ENCODE measurements at places on chromosomes 3 and 15. TPM values are rescaled to one million over a fixed set of nuclear protein-coding genes. Genes with fewer than 3 reads are reported as not detected.

- no peaks in the 10 kb centered on the region for H3K27me3 ChIP-seq
- DNase-seq, result no peak
- peaks cover 10% of the 10 kb centered on the region for H3K4me1 ChIP-seq
- H3K36me3 ChIP-seq, result no peaks in the 10 kb centered on the region
- H3K27ac ChIP-seq, result no peak within 1 kb of the TSS
Measured at GRCh38 chr15:49423021-49423420, at the start of gene FGF7. FGF7 (plus strand) TSS chr15:49423242; CDS start chr15:49424298, 1,056 bp downstream.

Gene FRMD5
- 2.3 TPM for total RNA-seq

DNA sequence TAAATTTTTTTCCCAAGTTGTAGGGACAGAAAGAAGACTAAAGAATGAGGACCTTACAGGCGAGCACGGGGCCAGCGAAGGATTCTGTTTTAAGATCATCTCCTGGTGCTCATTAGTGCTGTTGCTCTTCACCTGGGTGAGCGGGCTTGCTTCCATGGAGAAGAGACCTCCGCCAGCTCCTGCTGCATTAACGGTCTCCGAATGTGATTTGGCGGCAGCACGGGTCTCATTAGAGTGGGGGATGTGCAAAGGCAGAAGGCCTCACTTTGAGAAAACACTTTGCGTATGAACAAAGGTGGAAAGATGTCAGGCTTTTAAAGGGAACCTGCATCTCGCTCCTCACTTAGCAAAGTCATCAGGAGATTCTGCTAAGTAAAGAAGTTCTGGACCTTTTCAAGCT is 753.4 kb upstream of the CFAP20DC start:
- H3K27me3 ChIP-seq, result no peaks in the 10 kb centered on the region
- H3K4me3 ChIP-seq, result no peak overlapping the region
- no peak overlapping the region for H3K27ac ChIP-seq
- no peaks in the 10 kb centered on the region for H3K36me3 ChIP-seq

GRCh38 chr3:69082805-69083204 is 1.9 kb upstream of the ARL6IP5 start:
- no peak overlapping the region for H3K4me3 ChIP-seq
- peak overlapping the region; percentile 62 for H3K27ac ChIP-seq
- no peaks in the 10 kb centered on the region for H3K27me3 ChIP-seq
- DNase-seq, result no peak
- H3K4me1 ChIP-seq, result peaks cover 55% of the 10 kb centered on the region

GRCh38 chr3:71930056-71930991 is 145.4 kb upstream of the PROK2 start:
- H3K27ac ChIP-seq, result no peak overlapping the region
- peaks cover 3% of the 10 kb centered on the region for H3K4me1 ChIP-seq
- no peaks in the 10 kb centered on the region for H3K36me3 ChIP-seq
- no peak for DNase-seq
- no peak overlapping the region for H3K4me3 ChIP-seq

- H3K4me1 ChIP-seq, result peaks cover 8% of the 10 kb centered on the region
- no peak overlapping the region for H3K27ac ChIP-seq
- DNase-seq, result no peak
- no peak overlapping the region for H3K4me3 ChIP-seq
Measured at GRCh38 chr15:98983334-98983733, 24.3 kb downstream of the PGPEP1L start.

Gene DNAH12
- total RNA-seq, result 0.29 TPM

- H3K36me3 ChIP-seq, result no peaks in the 10 kb centered on the region
- peaks cover 72% of the 10 kb centered on the region for H3K4me1 ChIP-seq
- H3K4me3 ChIP-seq, result no peak overlapping the region
- H3K27me3 ChIP-seq, result no peaks in the 10 kb centered on the region
- DNase-seq, result no peak
Measured at GRCh38 chr3:124560666-124561215, 169.5 kb upstream of the UMPS start.

Gene PLA2G4D
- not detected for total RNA-seq

DNA sequence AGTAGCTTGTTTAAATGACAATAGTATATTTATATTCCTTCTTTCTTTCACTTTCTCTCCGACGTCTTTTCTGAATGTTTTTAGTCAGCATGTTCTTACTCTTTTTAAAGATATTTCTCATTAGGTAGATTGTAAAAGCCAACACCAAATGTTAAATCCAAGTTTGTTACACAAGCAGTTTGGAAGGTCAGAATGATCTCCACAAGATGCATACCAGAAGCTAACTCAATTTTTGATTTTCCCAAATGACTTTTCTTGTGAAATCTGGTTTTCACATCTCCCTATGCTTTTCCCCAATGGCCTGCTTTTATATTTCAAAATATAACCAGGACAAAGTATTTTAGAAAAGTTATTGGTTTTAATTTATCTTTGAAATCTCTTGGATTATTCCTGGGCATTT is 49.7 kb upstream of the TPRG1 start:
- no peaks in the 10 kb centered on the region for H3K27me3 ChIP-seq
- H3K4me1 ChIP-seq, result peaks cover 38% of the 10 kb centered on the region
- H3K36me3 ChIP-seq, result peaks cover 3% of the 10 kb centered on the region
- H3K27ac ChIP-seq, result peak overlapping the region; percentile 47

- H3K27me3 ChIP-seq, result no peaks in the 10 kb centered on the region
- no peak overlapping the region for H3K27ac ChIP-seq
- no peak overlapping the region for H3K4me3 ChIP-seq
Measured at GRCh38 chr3:114464548-114464947, 170.7 kb downstream of the TIGIT start.

- no peak overlapping the region for H3K4me3 ChIP-seq
- H3K27ac ChIP-seq, result peak overlapping the region; percentile 48
- H3K36me3 ChIP-seq, result peaks cover 4% of the 10 kb centered on the region
- peaks cover 26% of the 10 kb centered on the region for H3K4me1 ChIP-seq
- no peaks in the 10 kb centered on the region for H3K27me3 ChIP-seq
- no peak for DNase-seq
Measured at GRCh38 chr3:25191673-25192072, 236.4 kb upstream of the RARB start.

- peaks cover 2% of the 10 kb centered on the region for H3K27me3 ChIP-seq
- H3K27ac ChIP-seq, result no peak overlapping the region
- H3K4me1 ChIP-seq, result no peaks in the 10 kb centered on the region
- no peak for DNase-seq
- no peak overlapping the region for H3K4me3 ChIP-seq
Measured at GRCh38 chr3:7927864-7928263, 573.8 kb upstream of the LMCD1 start.

Gene HYAL1
- 3.5 TPM for total RNA-seq

- no peak overlapping the region for H3K4me3 ChIP-seq
- no peaks in the 10 kb centered on the region for H3K27me3 ChIP-seq
- DNase-seq, result no peak
Measured at GRCh38 chr3:31011380-31011779, 116.9 kb upstream of the GADL1 start.

- H3K36me3 ChIP-seq, result no peaks in the 10 kb centered on the region
- H3K4me1 ChIP-seq, result no peaks in the 10 kb centered on the region
- no peak overlapping the region for H3K4me3 ChIP-seq
- peak; percentile 84 for DNase-seq
Measured at GRCh38 chr15:31200735-31201151, 99.2 kb upstream of the TRPM1 start.

Gene KNG1
- not detected for total RNA-seq

Gene SLC28A1
- total RNA-seq, result 0.20 TPM

Gene RAB27A
- 13.1 TPM for total RNA-seq

GRCh38 chr3:170914690-170915089 is 6.3 kb upstream of the EIF5A2 start:
- no peak overlapping the region for H3K4me3 ChIP-seq
- no peaks in the 10 kb centered on the region for H3K27me3 ChIP-seq
- H3K4me1 ChIP-seq, result no peaks in the 10 kb centered on the region
- no peak overlapping the region for H3K27ac ChIP-seq

GRCh38 chr3:146507331-146508120 is 36.9 kb downstream of the PLSCR1 start:
- H3K27me3 ChIP-seq, result no peaks in the 10 kb centered on the region
- no peaks in the 10 kb centered on the region for H3K36me3 ChIP-seq
- H3K4me1 ChIP-seq, result peaks cover 13% of the 10 kb centered on the region
- H3K4me3 ChIP-seq, result no peak overlapping the region

Data from mesothelial cell of epicardium (in vitro differentiated cells).